ENCODE measurements at places on chromosomes 1 and 21.

DNA sequence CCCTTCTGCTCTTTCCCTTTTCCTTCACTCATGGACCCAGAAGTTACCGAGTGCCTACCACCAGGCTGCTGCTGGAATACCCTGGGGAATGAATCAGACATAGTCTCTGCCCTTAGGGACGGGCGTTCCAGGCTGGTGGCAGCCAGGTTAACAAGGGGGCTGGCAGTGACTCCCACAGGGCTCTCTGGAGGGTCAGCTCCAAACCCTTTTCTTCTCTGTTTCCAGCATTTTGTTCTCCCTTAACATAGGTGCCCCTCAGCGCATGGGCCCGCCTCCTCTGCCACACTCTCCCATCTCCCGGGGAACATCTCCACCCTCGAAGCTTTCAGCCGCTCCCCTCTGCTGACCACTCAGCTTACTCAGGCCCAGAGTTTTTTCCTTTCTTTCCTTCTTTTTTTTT, 62.9 kb upstream of the LRP8 start:
- DNase-seq, result no peak

- DNase-seq, result no peak
Measured at GRCh38 chr1:19342062-19342750, 30.1 kb downstream of the SLC66A1 start.

DNA sequence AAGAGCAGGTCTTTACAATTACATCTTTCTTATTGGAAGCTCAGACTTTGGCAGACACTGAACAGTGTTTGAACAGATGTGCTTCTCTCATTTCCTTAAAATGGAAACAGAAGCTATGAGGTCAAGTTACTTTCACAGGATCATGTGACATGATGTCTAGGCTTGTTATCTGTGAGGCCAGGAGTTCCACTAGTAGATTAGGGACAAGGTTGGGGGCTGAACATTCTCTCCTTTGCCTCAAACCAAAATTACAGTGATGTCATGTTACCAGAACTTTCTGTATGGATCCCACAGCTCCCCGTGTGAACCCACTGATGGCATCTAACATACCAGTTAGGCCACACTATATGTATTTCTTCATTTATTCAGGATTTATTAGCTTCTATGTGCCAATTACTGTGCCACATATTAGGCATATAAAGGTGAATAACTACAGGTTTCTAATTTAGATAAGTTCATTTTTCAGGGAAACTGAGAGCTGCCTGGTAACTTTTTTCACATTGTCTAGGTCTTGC, 6.0 kb downstream of the DYNLT5 start:
- no peak for DNase-seq

DNA sequence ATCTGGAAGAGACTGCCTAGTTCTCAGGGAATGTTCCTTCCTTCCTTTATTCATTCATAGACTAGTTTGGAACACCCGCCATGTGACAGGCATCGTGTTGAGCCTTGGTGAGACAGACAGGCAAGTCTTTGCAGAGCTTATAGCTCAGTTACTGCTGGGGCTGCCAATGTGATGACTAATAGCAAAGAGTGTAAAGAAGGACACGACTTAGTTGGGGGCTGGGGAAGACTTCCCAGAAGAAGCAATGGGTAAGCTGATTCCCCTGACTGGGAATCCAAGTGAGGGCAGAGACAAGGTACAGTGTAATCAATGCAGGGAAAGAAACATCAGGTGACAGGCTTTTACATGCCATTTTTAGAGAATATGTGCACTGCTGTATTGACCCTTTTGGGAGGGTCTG, 51.2 kb downstream of the TENT5C start:
- no peak for DNase-seq

GRCh38 chr1:79585801-79586200, 579.3 kb upstream of the ADGRL4 start:
- DNase-seq, result no peak

DNA sequence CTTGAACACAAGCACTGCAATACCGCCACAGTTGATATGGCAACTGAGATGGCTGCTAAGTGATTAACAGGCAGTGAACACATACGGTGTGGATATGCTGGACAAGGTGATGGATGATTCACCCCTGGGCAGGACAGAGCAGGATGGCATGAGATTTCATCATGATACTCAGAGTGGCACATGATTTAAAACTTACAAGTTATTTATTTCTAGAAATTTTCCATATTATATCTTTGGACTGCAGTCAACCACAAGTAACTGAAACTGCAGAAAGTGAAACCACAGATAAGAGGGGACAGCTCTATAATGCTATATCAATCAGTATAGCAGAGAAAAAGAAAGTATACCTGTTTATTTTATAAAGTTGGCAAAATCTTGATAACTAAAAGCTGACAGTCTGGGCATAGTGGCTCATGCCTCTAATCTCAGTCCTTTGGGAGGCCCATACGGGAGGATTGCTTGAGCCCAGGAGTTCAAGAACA, 47.9 kb downstream of the PHACTR4 start:
- DNase-seq, result peak; percentile 10

DNA sequence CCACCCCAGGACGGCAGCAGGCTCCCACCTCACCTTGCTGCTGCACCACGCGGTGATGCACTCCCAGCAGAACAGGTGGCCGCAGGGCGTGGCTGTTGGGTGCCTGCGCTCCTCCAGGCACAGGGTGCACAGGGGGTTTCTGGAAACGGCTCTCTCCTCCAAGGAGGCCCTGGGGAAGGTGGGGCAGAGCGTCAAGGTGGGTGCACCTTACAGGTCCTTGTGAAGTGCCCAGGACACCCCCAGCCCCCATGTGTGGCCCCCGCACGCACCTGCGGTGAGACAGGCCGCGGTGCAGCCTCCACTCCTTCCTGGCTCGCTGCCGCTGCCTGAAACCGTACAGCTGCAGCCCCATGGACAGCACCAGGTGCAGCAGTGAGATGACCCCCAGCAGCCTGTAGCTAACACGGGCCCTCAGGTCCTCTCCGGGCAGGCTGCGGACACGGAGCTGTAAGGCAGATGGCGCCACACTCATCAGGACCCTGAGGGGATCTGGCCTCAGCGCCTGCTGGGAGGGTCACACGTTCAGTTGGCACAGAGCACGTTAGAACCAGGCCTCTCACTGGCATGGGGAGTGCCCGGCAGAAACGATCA, 5.8 kb downstream of the PEX10 start:
- DNase-seq, result no peak

Data from activated naive CD4-positive, alpha-beta T cell treated with Interleukin-2 at 50 U/mL for 16 hours (primary cell).